ENCODE measurements at places on chromosomes 3 and 15.

- DNase-seq, result peak; percentile 83
These were observed 60.1 kb upstream of the ACTC1 start for GRCh38 chr15:34855413-34855812.

DNA sequence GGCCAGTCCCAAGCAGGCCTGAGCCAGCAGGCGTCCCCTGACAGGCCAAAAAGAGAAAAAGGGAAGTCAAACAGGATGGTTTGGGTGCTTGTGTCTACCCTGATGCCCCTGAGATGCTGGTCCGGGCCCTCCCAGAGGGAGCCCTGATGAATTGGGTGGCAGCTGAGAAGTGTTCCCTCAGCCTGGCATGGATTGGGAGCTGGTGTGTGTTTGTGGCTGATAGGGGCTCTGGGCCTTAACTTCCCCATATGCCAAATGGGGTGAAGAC, 1.4 kb downstream of the FBLN2 start:
- no peak for DNase-seq

DNA sequence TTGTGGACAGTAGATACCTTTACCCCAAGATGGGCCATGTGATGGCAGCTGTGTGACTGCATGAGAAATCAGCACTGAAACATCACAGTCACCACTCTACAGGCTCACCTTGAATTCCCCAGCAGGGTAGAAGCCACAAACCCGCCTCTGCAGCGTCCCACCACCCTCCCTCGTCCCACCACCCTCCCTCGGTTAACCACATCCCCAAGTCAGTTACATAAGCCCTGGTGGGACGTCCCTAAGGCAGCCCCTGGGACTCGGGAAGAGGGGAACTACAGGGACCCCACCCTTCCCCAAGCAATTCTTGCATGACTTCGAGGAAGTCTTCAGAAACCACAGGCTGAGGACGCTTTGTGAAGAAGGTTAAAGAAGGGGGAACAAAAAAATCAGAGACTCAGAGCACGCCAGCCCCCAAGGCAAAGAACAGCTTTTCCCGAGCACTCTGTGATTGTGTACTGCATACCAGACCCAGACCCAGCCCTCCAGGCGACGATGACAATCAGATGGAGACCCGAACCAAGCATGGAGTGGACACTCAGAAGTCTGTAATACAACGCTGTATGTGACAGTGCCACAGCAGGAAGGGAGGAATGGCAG, 60.5 kb downstream of the SH3BP5 start:
- DNase-seq, result no peak

DNA sequence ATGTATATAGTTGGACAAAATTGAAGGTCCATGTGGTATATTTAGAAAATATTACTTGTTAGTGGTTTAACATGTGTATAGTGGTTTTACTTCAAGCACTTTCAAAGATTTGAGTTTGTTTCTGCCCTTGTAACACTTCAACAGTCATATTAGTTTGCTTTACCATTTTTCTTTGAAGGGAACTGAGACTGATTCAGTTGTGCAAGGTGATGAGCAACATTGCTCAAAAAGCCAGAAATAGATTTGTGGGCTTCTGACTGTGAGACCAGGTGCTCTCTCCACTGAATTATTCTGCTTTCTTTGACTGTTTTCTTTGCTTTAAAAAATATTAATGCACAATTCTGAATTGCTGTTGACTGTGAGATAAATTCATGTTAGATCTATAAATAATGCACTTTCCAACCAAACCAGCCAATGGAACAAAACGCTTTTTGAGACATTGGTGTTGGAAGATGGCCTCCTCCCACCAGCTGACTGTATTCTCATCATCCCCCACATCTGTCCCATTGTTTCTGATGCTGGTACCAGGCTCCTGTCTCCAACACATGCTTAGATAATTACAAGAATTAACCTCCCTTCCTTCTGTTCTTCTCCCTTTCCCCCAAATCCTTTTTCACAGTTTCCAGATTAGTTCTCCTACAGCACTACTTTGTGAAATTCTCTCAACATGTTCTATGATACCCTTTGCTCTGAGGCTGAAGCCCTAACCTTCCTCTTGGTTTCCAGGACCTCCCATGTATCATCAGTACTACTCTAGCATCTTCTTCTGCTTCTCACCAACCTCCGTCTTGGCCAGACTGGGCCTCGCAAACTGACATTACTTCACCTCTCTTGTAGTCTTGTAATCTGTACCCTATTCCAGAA, 27.9 kb downstream of the PLCL2 start:
- DNase-seq, result no peak

DNA sequence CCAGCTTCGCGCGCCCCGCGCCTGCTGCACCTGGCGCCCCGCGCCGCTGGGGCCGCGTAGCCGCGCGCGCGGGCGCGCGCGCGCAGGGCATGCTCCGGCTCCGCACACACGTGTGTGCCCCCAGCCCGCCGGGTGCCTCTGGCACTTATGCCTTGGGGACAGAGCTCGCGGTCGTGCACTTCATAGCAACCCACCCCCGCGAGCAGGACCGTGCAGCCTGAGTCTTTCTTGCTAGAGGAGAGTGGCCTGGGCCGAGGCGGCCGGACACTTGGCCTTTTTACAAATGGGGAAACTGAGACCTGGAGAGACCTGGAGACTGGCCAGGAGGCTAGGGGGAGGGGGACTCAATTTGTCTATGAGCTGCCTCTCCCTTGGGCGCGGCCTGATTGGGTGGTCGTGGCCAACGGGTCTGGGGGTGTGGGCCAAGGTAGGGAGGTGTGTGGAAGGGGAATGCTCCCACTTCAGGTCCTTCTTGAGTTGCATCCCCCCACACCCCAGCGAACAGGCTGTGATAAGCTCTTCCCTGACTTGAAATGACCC, 562 bp downstream of the NBEAL2 start:
- DNase-seq, result no peak

DNA sequence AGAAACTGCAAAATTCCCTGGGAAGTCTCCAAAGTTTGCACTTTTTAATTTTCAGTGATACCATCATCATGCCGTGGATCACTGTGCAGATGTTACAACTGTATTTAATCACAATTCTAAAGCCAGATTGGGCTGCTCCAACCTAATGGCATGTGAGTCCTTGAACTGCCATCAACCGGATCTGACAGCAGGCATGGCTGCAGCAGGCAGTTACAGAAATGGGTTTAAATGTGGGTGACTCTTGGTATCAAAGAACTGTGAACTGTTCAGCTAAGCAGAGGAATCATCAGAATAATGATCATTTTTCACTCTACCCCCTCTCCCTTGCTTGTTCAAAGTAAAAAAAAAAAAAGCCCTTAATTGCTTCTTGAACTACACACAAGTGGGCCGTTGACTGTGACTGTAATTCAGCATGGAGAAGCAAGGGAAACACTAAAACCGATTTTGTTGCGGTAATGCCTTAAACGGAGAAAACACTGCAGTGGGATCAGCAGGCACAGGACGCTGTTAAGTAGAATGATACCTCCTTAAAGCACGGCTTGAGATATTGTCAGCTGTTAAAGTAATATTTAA, 152.4 kb downstream of the RORA start:
- no peak for DNase-seq

GRCh38 chr15:73927476-73928240, 1.4 kb downstream of the LOXL1 start:
- peak; percentile 78 for DNase-seq

GRCh38 chr15:91853948-91854638, 585 bp downstream of the SLCO3A1 start:
- no peak for DNase-seq

GRCh38 chr3:95923496-95924210, 890.7 kb upstream of the EPHA6 start:
- peak; percentile 64 for DNase-seq

- DNase-seq, result no peak
These were observed 4.4 kb upstream of the HHATL start for GRCh38 chr3:42706721-42707619.

DNA sequence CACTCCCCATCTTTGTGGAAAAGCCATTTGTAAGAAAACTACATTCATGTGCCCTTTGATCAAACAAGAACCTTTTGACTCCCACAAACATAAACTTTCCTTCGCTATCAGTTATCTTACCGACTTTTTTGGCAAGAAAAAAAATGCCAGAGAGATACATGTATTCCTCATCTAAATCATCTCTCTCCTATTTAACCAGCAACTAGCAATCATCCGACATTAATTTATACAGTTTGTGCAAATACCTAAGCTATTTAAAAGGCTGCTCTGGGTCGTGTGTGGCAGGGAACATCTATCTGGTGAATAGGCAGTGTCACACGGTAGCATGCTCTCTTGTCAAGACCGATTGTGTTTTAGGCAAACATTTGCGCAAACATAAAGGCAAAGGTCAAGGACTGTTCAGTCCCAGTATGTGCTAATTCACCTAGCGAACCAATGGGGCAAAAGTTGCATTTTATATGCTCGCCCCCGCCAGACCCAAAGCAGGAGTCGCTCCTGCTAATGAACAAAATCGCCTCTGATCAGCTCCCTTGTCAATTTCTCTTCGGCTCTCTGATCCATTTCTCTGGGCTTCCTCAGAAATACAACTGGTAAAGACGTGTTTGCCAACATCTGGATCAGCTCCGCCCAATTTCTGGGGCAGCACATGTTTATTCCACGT, 37.7 kb downstream of the ZIC4 start:
- no peak for DNase-seq

DNA sequence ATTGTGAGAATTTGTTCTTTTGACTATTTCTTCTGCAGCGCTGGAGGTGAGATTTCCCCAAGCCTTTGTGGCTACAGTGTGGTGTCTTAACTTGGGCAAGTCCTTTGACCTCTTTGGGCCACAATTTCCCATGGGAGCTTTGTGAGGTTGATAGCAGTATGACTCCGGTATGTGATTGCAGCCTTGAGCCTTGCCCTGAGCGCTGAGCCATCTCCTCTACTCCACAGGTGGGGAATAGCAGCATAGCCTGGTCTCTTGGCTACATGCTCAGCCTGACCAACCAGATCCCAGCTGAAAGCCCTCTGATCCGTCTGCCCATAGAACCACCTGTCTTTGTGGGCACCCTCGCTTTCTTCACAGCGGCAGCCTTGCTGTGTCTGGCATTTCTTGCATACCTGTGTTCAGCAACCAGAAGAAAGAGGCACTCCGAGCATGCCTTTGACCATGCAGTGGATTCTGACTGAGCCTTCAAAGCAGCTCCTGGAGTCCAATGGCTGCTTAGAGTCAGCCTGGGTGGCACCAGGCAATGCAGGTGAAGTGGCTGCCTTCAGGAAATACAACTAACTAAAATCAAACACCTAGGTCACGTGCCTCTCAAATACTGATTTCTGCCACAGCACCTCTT, 30.0 kb upstream of the RPL14 start:
- DNase-seq, result no peak

GRCh38 chr3:12966847-12967605, 106.2 kb downstream of the IQSEC1 start:
- no peak for DNase-seq

GRCh38 chr3:9280451-9281219, 31.2 kb upstream of the SRGAP3 start:
- no peak for DNase-seq

DNA sequence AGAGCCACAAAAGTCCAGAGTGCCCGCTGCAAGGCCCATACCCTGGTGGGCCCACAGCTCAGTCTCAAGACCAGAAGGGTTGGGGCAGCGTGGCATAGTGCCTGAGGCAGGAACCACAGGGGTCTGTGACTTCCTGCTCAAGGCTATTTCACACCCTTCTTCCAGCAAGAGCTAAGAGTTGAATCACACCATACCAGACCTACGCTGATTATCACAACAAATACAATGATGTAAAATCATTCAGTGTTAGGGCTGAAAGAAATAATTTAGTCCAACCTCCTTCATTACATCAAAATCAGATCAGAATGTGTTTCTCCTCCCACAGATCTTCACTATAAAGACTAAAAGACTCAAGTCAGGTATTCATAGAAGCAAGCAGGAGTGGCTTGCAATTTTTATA, 27.8 kb upstream of the ST8SIA2 start:
- no peak for DNase-seq

- DNase-seq, result no peak
These were observed 7.0 kb downstream of the B2M start for GRCh38 chr15:44718180-44718926.

DNA sequence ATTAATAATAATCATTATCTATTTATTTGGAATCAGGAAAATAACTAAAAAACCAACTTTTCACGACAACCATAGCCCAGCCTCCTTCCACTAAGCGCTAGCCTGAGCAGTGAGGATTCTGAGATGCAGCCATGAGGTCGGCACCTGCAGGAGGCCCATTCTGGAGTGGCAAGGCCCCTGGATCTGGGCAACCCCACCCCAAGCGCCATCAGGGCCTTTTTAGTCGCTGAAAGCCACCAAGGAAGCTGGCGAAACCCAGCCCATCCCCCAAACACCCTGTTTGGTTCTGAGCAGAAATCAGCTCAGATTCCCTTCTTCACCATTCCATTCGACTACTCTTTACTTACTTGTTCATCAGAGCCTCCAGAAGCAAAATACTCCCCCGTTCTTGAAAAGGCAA, 29.5 kb downstream of the POC1A start:
- no peak for DNase-seq

DNA sequence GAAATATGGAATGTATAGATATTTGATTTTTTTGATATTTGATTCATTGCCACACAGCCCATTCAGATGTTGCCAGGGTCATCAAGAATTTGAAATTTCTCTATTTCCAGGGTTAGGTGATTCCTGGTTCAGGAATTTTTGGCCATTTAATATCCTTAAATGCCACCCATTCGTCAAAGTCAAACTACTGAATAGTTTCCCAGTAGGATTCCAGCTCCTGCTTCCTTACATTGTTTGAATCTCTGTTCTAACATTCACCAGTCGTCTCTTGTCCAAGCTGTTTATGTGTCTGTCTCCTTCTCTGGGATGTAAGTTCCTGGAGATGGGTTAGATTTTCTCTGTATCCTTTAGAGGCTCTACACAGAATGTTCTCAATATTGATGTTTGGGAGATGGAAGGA, 124.9 kb upstream of the TLE3 start:
- DNase-seq, result no peak

GRCh38 chr3:81465510-81466200, 295.8 kb downstream of the GBE1 start:
- peak; percentile 47 for DNase-seq

DNA sequence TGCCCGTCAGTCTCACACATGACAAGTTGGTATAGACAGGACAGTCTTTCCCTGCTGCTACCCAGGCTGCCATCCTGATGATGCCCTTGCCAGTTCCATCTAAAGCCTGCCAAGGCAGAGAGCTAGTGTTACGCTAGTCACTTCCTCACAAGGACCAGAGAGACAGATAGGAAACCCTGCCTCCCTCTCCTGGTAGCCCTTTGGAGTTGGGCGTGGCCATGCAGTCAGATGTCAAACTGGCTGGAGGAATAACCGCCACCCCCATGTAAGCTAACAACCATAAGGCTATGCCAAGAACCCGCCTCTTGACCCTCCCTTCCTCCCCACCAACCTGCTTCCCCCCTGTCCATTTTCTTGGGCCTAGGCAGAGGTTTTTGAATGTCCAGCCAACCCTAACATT, 2.8 kb downstream of the TMEM115 start:
- peak; percentile 70 for DNase-seq

- DNase-seq, result no peak
These were observed 48.4 kb downstream of the TMEM266 start for GRCh38 chr15:76108021-76108723.

- no peak for DNase-seq
These were observed 219.7 kb upstream of the LINGO1 start for GRCh38 chr15:77852241-77853007.
